Psoas muscle (tissue), 8 donors: ENCODE measurements at places on chromosomes 3 and 15. TPM values are rescaled to one million over a fixed set of nuclear protein-coding genes. Genes with fewer than 3 reads are reported as not detected.

Gene CCR1
- 1.0 TPM for total RNA-seq

GRCh38 chr3:40299130-40299720 lies 10.3 kb upstream of the EIF1B start:
- H3K27ac ChIP-seq = no peak overlapping the region
- H3K4me3 ChIP-seq = no peak overlapping the region
- peaks cover 11% of the 10 kb centered on the region for H3K36me3 ChIP-seq
- no peaks in the 10 kb centered on the region for H3K27me3 ChIP-seq
- peaks cover 20% of the 10 kb centered on the region for H3K4me1 ChIP-seq
- no peak for DNase-seq

- DNase-seq = no peak
- H3K4me1 ChIP-seq = no peaks in the 10 kb centered on the region
- H3K36me3 ChIP-seq = no peaks in the 10 kb centered on the region
- peaks cover 4% of the 10 kb centered on the region for H3K27me3 ChIP-seq
- H3K4me3 ChIP-seq = no peak overlapping the region
These were observed 14.6 kb upstream of the RASGRF1 start for GRCh38 chr15:79105141-79105540.

GRCh38 chr15:65869954-65870871 lies 922 bp downstream of the RAB11A start:
- H3K4me1 ChIP-seq = peaks cover 10% of the 10 kb centered on the region
- DNase-seq = peak; percentile 58
- no peaks in the 10 kb centered on the region for H3K27me3 ChIP-seq
- peaks cover 7% of the 10 kb centered on the region for H3K36me3 ChIP-seq
- H3K4me3 ChIP-seq = peak overlapping the region; percentile 98

Gene PSTPIP1
- 0.97 TPM for total RNA-seq

DNA sequence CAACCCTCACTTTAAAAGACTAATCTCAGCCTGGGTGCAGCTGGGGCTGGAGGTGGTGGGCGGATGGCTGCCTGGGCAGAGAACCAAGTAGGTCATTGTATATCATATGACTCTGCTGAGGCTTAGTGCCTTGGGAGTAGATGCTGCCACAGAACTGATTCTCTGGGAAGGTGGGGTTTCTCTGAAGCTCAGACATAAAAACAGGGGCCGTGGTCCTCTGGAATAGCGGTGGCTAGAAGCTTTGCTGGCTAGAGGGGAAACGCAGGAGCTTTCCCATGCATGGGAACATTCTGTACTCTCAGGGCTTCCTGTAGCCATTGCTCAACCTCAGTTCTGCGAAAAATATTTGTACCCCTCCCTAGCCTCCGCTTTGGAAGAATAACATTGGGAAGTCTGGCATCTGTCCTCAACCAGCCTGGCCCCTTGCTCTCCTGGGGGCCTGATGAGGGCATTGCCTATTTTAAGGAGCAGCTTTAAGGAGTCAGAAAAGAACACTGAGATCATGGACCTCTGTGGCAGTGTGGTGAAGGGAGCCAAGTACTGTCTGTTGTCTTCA lies 14.7 kb downstream of the TIMP4 start:
- peak overlapping the region; percentile 35 for H3K4me3 ChIP-seq
- peak; percentile 87 for DNase-seq
- H3K4me1 ChIP-seq = peaks cover 38% of the 10 kb centered on the region
- peak overlapping the region; percentile 85 for H3K27ac ChIP-seq
- no peaks in the 10 kb centered on the region for H3K36me3 ChIP-seq
- no peaks in the 10 kb centered on the region for H3K27me3 ChIP-seq

Gene SLC22A14
- 0.64 TPM for total RNA-seq

Gene TLR9
- 0.55 TPM for total RNA-seq

DNA sequence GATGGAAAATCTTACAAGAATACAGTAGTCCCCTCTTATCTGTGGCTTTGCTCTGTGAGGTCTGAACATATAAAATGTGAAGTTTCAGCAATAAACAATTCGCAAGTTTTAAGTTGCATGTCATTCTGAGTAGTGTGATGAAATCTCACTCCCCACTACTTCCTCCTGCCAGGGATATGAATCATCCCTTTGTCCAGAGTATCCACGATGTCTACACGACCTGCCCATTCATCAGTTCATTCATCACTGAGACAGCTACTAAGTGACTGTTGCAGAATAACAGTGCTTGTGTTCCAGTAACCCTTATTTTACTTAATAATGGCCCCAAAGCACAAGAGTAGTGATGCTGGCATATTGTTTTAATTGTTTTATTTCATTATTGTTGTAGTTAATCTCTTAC lies 489.2 kb upstream of the UBE2E2 start:
- H3K27ac ChIP-seq = no peak overlapping the region
- no peaks in the 10 kb centered on the region for H3K4me1 ChIP-seq
- no peak for DNase-seq
- no peak overlapping the region for H3K4me3 ChIP-seq
- no peaks in the 10 kb centered on the region for H3K27me3 ChIP-seq

DNA sequence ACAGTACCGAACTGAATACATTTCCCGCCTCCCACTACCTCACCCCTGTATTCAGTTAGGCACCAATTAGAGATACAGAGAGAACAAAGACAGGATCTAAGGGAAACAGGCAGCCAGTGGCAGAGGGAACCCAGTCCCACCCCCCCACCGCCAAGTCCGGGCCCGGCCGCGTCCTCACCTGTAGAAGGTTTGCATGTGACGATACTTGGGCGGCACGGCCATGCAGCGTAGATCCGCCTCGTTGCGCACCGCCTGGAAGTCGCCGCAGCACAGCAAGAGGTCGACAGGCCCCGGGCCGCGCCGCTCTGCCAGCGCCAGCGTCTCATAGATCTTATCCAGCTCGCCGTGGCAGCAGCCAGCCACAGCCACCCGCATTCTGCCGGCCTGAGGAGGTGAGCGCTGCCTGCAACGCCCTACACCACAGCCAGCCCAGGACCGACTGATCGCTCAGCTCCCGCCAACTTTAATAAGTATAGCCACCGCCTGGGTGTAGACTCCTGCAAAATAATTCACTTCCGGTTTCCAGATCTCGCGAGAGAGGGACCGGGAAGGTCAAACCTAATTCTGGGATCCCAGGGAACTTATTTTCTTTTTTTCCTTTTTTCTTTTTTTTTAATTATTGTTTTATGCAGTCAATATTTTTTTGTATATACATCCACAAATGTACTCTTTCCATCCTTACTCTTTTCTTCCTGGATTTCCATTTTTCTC lies at the start of gene DBR1:
Gene DBR1, minus strand, starts transcription at position 501 of the 711 bp plus-strand sequence. Its CDS starts 126 bp downstream, at position 375.
- peak; percentile 79 for DNase-seq
- peaks cover 29% of the 10 kb centered on the region for H3K36me3 ChIP-seq
- H3K27ac ChIP-seq = peak within 1 kb of the TSS; percentile 83
- H3K4me1 ChIP-seq = peaks cover 18% of the 10 kb centered on the region

Gene PLAAT1
- total RNA-seq = 25.7 TPM

GRCh38 chr3:76842216-76842615 lies 197.7 kb upstream of the ROBO2 start:
- no peak overlapping the region for H3K4me3 ChIP-seq
- no peak overlapping the region for H3K27ac ChIP-seq
